ENCODE measurements at places on chromosomes 6 and 20.

DNA sequence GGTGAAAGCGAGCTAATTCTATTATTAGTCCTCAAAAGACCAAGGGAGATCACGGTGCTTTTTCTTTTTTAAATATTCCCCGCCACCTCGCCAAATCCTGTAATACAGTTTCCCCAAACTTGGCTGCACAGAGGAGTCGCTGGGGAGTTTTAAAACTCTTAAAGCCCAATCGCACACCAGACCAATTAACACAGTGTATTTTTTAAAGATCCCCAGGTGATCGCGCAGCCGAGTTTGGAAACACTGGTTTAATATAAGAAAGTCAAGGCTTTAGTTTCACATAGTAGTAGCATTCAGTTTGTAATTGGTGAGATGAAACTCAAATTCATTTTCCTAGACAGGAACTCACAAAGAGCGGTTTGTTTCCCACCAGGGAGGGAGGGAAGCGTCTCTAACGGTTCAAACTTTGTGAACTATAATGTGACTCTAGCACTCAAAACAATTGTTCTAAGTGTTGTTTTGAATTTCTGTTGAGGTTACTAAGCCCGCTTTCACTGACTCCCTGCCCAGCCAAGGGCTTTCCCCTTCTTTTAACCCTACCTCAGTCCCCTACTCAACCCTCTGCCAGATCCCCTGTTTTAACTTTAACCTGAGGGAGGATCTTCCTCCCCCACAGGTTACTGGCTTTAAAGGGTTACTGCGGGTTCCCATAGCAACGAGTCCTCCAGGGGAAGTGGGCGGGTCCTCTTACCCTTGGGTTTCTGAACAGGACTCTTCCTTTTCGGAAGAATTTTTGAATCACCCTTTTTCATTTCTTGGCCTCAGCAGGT is 25.7 kb upstream of the BTBD3 start:
- DNase-seq = peak; percentile 21

GRCh38 chr6:2030682-2031244 is 214.6 kb downstream of the GMDS start:
- DNase-seq = no peak

GRCh38 chr20:53707371-53708055 is 113.9 kb upstream of the ZNF217 start:
- DNase-seq = no peak

GRCh38 chr20:10647471-10647870 is 26.3 kb downstream of the JAG1 start:
- DNase-seq = no peak

DNA sequence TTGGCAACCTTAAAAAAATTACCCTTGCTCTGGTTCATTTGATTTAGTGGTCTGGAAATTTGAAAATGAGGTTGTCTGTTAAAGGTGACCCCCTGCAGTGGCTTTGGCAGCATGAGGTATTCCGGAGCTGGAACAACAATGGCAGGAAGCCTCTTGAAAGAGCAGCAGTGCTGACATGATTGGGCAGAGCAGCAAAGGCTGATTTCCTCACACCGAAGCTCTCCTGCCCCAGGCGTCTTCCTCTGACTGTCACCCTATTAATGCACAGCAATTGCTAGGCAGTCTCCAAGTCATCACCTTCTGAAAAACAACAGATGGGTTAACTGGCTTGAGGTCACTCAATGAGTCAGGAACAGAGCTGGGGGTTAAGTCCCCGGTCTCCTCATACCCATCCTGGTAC is 241.8 kb upstream of the MMS22L start:
- DNase-seq = no peak

DNA sequence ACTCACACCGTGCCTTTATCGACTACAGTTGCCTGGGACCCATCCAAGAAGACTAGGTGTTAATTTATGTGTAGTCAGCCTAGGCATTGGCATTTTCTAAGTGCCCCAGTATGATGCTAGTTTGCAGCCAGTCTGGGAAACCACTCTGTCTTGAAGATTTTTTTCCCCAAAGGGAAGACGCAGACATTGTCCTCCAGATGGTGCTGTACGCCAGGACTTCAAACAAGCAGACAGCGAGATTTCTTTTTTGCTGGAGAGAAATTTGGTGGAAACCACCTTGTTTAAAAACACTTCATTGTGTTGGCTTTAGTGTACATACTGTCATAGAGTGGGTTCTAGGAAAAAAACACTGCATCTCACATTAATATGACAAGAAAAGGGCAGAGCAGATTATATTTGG is 30.0 kb downstream of the ALDH5A1 start:
- DNase-seq = no peak

GRCh38 chr20:24855848-24856247 is 93.2 kb upstream of the CST7 start:
- no peak for DNase-seq

- DNase-seq = no peak
These were observed 18.9 kb downstream of the NCOA7 start for GRCh38 chr6:125809570-125810170.

DNA sequence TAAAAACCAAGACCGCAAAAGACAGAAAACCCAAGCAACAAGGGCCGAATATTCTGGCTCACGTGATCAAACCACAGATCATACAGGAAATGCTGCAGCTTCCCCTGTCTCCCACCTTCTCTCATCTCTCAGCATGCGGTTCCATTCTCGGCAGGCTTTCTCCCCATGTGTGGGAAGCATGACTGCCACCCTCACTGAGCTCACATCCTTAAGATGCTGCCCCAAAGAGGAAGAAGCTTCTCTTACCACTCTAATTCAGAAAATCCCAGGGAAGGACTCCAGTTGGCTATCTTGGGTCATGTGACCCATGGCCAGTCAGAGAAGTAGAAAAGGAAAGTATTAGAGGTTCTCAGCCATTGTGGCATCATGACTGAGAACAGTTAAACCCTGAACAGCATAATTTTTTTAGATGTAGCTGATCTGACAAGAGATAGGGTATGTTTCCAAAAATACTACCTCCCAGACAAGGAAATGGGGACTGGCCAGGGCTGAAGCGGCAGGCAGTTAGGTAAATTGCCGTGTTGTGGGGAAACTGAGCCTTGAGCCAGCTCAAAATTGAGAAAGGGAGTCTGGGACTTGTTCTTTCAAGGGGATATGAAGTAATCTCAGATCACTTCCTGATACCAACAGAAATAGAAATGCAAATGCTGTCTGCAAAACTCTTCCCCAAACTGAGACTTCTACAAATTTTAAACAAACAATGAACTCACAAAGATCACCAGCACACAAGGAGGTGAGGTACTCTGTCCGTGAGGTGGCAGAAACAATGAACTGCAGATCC is 37.1 kb upstream of the GRM4 start:
- no peak for DNase-seq

DNA sequence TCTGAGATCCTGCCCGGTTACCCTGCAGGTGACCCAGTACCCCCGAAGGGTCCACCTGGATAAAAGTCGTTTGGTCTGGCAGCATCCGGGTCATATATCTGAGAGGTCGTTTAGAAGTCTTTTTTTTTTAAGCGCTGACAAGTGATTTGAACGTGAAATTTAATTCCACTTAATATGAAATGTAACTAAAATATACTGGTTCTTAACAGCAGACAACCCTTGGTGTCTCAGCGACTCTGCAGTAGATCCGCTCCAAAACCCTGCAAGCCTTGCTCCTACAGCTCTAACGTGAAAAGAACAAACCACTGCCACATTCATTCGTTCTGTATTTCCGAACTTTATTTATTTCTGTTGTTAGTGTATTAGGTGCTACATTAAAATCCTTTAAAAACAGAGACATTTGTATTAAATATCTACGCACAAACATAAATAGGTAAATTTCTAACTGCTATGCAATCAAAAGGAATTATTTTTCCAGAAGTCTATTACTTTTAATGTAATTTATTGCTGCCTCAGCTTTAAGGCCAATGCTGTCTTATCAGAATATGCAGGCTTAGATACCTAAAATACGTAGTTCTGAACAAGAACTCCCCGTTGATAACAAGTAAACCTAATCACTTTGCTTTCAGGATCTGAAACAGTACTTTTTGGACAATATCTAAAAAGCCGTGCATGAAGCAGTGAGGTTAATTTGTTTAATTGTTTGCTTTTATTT is 33.5 kb upstream of the TCF21 start:
- DNase-seq = no peak

DNA sequence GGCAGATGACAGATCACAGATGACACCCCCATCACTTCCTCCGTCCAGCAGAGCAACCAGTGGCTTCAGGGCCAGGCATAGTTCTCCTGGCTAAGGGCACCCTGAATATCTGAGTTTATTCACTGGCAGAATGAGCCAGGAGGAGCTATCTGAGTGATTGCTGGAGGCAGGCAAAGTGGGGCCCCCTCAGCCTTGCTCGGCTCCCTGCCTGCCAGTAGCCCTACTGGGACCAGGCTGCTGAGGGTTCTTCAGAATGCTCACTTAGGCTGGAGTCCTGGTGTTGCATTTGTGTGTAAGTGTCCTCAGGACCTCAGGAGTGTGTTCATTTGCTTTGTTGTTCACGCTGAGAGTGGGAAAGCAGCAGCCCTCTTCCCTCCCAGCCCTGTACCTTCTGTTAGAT is 31.2 kb downstream of the CHMP4B start:
- DNase-seq = no peak

- DNase-seq = no peak
These were observed 53.6 kb upstream of the EDN3 start for GRCh38 chr20:59246691-59247400.

GRCh38 chr6:35850208-35850607 is 45.1 kb downstream of the LHFPL5 start:
- DNase-seq = no peak

DNA sequence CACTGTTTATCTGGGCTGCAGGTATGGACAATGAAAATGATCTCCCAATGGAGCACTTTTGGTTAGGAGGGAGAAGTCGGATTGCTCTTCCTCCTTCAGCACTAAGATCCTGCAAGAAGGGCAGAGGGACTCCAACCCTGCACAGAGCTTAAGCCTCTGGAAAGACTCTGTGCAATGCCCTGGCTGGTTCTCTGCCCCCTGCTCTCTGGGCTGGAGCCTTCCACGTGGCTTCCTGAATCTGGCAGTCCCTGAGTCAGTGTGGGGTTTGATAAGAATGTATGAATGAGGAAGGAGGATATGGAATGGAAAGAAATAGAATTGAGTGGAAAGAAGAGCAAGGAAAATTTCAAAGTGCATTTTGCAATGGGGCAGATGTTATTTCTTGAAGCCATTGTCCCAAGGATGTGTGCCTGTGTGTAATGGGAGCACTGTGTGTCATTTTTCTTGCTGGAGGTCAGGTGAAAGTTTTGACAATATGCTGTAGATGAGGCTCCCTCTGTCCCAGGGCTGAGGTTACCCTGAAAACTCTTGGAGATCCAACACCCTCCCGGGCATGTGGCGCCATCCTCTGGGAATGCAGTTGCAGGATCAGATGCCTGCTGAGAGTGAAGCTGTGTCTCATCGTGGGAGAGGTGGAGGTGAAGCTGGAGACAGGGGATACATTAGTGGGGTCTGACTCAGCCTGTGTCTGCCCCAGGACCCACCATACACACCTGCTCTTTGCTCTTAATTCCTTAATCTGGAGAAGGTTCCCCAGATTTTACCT is 16.3 kb upstream of the CST9L start:
- no peak for DNase-seq

- no peak for DNase-seq
These were observed 61.4 kb upstream of the CSE1L start for GRCh38 chr20:48984575-48985219.

GRCh38 chr6:105384004-105384403 is 18.9 kb downstream of the PREP start:
- DNase-seq = no peak

- DNase-seq = no peak
These were observed 456.4 kb upstream of the MANEA start for GRCh38 chr6:95120984-95121383.

GRCh38 chr20:23507346-23507745 is 16.4 kb downstream of the CST8 start:
- no peak for DNase-seq

GRCh38 chr6:89204096-89204495 is 13.1 kb downstream of the GABRR1 start:
- no peak for DNase-seq

DNA sequence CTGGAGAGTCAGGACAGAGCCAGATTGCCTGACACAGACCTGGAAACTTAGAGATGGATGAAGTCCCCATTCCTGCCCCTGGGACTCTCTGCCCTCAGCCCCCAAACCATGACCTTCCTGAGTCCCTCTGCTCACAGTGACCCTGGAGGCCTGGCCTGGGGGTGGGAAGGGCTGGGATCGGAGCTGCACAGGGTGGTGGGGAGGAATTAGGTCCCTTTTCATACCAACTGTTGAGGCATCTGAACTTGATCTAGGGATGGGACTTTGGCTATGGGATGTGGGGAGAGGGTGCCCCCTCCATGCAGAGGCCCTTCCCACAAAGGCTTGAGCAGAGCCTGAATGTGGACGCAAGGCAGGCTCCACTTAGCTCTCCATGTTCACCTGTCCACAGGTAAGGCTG is 144.1 kb downstream of the MRPL14 start:
- no peak for DNase-seq

GRCh38 chr6:23016696-23017095 is 447.3 kb downstream of the HDGFL1 start:
- no peak for DNase-seq

- no peak for DNase-seq
These were observed 72.7 kb downstream of the TRAM2 start for GRCh38 chr6:52503851-52504781.

DNA sequence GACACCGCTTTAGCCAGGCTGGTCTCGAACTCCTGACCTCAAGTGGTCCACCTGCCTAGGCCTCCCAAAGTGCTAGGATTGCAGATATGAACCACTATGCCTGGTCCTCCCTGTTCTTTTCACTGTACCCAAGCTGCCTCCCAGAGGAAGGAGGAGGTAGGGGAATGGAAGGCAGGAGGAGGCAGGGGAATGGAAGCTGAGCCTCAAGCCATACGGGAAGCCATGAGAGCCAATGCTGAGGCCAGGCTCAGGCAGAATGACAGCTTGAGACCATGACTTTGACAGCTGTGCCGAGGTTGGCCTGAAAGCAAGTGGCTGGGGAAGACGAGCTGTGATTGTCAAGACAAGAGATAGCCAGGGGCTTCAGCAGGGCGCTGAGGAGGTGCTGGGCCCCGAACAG is 13.6 kb upstream of the ZNF335 start:
- DNase-seq = no peak

GRCh38 chr6:157755032-157755745 is 67.9 kb upstream of the SNX9 start:
- DNase-seq = no peak

GRCh38 chr6:130482645-130483390 is 117.0 kb downstream of the TMEM200A start:
- no peak for DNase-seq

DNA sequence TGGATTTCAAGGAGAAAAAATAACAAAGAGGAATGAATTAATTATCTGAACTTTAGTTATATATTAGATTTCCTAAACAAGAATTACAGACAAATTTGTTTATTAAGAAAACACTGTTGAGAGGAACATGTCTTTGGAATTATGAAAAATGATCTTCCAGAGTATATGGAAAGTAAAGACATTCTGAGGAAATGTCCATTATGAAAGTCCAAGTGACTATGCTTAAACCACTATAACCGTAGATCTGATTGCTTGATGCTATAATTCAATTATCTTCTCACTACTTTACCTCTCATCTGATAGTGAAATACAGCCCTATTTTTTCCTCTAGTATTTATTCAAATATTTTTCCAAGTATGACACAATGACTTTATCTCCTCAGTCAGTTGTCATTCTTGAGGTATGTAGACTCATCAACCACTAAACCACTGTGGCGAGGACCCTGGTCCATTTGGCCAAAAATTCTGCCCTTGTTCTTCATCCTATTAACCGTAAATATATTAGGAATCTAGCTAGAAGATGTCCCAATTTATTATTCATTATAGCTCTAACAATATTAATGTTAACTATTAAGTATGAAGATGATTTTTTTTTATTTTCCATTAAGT is 37.3 kb upstream of the AHI1 start:
- DNase-seq = no peak

Data from posterior cingulate gyrus (tissue), 11 donors.